ENCODE measurements at places on chromosomes 6 and 20.

GRCh38 chr6:167349631-167350274, 24.9 kb downstream of the TTLL2 start:
- no peak for DNase-seq

DNA sequence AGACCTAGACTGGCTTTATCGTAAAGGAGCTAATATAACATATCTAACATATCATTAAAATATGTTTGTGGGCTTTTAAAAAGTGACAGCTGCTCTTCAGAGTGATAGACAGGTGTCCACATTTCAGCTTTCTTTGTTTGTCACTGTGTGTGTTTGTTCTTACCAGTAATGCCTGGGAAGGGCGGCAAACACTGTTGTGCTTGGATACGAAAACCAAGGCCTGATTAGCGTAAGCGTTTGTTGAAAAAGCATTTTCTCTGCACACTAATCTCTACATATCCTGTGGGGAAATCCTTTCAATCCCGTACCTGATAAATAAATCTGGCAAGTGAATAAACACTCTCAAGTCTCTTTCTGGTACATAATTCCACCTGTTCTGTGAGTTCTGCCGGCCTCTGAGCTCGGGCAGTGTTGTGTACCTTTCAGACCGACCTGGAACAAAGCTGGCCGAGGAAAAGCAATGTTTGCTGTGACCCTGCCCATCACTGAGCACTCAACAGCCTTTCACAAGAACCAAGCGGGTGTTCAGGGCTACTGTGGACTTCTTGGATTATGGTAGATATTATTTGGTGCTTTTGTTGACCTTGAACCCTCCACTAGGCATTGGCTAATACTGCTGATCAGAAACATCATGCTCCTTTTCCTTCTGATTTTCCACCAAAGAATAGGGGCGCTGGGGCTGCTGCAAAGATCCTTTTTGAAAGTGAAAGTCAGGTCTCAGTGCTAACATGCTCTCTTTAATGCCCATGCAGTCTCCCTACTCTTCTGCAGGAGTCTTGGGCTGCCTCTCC, 100.4 kb downstream of the CD83 start:
- DNase-seq = no peak

DNA sequence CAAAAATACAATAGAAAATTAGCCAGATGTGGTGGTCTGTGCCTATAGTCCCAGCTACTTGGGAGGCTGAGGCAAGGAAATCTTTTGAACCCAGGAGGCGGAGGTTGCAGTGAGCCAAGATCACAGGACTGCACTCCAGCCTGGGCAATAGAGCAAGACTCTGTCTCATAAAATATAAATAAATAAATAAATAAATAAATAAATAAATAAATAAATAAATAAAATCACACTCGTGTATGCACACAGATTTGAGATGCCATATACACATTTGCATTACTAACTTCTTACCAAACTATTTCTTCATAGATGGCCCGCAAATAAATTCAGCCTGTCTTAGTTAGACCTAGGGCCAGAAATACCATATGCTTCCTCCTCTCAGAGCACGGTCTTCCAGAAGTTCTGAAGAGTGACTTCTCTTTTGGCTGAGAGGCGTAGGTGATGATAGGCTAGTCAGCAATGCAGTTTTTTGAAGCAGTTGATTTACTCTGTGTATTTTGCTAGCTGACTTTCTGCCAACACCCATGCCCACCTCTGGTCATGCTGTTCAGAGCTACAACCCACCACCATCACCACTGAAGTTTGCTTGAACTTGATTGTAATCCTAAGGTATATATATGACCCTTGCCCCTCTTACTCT, 150.1 kb downstream of the SASH1 start:
- no peak for DNase-seq

GRCh38 chr6:169223006-169223405, 30.6 kb downstream of the THBS2 start:
- DNase-seq = no peak

DNA sequence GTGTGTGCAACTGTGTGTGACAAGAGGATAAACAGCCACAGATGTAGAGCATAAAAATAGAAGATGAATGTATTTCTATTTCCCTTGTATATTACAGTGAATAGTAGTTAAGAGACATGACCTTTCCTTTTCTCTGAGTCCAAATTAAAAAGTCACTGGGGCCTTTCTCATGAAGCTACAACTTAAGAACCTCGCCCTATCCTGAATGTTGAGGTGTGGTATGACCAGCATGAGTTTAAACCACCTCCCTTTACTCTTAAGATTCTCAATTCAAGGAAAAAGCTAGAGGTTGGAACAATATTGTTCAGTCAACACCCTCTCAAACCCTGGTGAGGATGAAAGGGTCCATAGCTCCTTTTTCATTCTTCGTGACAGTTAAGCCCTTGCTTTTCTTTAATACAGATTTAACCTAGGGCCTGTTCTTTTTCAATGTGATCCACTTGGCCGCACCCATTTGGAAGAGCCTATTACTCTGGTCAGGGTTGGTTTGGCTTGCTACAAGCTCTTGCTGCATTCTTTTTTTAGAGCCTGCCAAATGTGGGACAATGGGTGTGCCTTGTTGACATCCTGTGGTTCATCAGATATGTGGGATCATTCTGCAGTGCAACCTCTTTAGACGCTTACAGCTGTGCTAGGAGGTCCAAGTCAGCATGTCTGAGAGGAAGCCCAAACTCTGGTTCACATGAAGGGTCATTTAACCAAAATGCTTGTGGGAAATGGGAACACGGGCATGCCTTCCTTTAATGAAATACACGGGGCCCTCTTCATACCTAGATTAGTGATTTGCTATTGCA, 290.0 kb downstream of the HAO1 start:
- DNase-seq = no peak

- no peak for DNase-seq
Observed at GRCh38 chr6:24968783-24969182, 33.0 kb upstream of the RIPOR2 start.

- no peak for DNase-seq
Observed at GRCh38 chr6:52346503-52346902, 15.4 kb upstream of the PAQR8 start.

DNA sequence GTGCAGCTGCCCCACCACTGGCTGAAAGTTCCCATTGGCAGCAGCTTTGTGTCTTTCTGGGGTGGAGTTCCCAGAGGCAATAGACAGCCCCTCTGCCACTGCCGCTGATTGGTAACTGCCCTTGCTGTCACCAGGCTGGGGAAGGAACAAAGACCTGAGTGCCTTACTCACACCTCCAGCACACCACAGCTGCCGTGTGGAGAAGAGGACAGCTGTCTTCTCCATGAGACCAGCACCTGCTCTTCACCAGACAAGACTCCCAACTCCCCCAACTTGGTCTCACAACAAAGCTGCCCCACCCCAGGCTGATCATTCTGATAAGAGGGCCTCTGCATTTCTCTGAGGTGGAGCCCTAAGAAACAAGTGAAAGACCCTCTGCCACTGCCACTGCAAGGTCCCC, 39.7 kb upstream of the PTCHD4 start:
- DNase-seq = no peak

DNA sequence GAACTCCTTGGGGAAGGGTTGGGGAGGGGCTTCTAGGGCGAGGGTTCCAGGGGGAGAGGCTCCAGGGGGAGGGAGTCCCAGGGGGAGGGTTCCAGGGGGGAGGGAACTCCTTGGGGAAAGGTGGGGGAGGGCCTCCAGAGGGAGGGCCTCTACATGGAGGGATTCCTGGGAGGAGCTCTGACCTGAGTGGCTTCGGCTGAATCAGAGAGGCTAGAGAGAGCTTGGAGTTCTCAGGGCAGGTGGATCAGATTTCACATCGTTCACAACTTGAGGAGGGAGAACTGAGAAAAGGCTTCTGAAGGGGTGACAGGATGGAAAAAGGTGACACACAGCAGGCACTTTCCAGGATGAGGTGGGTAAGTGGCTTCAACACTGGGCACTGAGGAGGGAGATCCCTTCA, 49.1 kb downstream of the DAAM2 start:
- no peak for DNase-seq

DNA sequence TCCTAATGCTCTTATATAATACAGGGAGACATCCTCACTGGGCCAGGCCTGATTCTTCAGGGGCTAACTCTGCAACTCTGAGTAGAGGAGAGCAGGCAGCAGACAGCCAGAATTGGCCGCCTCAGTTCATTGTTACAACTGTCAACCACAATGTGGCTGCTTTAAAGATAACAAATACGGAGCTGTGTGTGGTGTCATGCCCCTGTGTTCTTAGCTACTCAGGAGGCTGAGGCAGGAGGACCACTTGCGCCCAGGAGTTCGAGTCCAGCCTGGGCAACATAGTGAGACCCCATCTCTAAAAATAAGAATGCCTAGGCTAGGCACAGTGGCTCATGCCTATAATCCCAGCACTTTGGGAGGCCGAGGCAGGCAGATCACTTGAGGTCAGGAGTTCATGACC, 34.3 kb downstream of the CEP250 start:
- no peak for DNase-seq

Measured in T-helper 9 cell (primary cell).